ENCODE measurements at places on chromosomes 5 and 9.

GRCh38 chr9:120443489-120443888, 136.5 kb downstream of the CDK5RAP2 start:
- no peak for DNase-seq

DNA sequence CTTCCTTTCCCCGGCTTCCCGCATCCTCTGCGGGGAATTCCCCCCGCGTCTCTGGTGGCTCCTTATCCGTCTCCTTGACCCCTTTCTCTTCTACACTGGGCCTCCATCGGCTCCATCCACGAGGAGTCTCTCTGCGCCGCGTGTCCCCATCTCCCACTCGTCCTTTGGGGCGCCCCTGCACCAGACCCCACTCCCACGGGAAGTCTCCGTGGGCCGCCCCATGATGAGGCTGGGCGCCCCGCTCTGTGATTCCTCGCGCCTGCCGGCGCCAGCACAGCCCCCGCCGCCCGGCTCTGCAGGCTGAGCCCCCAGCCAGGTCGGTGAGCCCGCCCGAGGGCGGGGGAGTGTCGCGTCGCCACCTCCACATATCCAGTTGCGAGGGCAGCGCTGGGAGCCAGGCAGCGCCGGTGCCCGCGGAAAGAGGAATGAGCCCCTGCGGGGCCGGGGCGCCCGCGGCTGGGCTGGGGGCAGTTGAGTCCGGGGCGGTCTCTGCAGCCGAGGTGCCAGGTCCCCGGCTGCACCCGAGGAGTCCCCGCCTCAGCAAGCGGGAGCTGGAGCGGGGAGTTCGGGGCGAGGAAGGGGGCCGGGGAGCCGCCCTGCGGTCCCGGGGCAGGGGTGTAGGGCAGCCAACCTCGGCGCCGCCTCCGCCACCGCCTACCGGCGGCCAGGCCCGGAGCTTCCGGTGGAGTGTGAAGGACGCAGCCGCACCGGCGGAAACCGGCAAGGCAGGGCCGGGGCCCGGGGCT, 2.1 kb upstream of the TRAF1 start:
- no peak for DNase-seq

GRCh38 chr9:79143211-79143610, 428.6 kb upstream of the TLE4 start:
- DNase-seq, result no peak

- DNase-seq, result no peak
Measured at GRCh38 chr9:19941874-19942273, 153.0 kb upstream of the SLC24A2 start.

DNA sequence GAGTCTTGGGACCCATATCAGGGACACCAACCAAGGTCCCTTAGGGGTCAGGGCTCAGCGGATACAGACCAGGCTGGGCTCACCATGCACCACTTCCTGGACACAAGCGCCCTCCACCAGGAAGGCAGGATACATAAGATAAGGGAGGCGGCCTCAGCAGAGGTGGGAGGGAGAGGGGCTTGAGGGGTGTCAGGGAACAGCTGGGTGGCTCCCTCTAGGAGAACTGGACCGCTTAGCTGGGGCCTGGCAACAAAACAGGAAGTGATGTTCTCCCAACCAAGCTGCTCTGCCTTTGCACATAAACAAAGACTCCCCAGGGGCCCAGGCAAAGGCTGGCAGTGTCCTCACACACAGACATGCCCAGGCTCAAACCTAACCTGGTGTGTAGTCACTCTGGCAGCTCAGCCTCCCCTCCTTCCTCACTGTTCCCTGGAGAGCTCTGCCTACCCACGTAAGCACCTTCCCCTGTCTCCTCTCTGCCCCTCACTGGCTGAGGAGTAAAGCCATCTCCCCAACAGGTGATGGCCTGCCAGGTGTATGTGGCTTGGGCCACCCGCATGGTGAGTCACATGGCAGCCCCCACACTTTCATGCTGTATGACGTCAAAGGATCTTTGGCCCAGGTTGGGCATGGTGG, 5.8 kb upstream of the BICD2 start:
- no peak for DNase-seq

GRCh38 chr9:35611230-35611797, 6.3 kb downstream of the TESK1 start:
- DNase-seq, result no peak

DNA sequence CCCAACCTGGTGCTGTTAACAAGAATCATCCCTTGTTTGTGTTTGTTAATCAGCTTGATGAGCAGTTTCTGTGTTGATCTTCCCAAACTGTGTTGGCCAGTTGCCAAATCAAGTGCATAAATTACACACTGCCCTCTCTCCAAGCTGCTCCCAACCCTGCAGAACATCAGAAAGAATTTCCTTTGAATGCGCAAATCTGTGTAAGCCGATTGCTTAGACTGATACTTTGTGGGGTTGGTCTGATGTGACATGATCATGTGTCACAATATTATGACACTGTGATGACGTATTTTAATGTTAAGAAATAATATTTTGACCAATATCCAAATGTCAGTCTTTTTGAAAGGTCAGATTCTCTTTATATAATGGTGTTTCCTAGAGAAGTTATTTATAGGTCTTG, 766.4 kb upstream of the WWC1 start:
- DNase-seq, result no peak

DNA sequence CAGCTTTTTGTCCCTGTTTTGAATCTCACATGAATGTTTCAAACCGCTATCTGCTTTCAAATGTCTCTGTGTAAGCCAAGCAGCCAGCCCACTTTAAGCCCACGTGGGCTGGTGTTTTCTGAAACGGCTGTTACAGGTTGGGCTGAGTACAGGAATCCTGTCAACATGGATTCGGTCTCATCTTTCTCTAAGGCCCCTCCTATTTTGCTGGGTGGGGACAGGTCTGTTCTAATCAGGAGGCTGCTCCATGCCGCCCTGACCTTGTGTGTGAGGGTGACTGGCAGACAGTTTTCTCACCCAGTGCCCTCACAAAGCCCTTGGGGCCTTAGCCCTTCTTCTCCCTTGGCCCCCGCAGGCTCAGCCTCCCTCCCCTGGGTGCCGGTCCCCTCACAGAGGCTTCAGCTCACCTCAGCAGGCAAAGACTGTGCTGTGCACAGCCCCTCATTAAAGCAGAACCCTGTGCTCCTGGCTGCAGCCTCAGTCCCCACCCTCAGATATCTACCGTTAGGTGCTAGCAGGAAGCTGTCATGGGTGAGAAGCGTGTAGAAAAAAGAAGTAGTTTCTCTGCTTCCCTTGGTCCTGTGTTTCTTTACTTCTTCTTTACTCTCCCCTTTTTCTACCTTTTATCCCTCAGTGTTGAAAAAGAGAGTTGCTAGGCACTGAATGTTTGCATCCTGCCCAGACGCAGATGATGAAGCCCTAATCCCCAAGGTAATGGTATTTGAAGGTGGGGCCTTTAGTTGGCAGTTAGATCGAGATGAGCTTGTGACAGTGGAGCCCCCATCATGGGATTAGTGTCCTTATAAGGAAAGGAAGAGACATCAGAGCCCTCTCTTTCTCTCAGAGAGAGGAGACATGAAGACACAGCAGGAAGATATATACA, 205.7 kb downstream of the ADAMTS12 start:
- no peak for DNase-seq

DNA sequence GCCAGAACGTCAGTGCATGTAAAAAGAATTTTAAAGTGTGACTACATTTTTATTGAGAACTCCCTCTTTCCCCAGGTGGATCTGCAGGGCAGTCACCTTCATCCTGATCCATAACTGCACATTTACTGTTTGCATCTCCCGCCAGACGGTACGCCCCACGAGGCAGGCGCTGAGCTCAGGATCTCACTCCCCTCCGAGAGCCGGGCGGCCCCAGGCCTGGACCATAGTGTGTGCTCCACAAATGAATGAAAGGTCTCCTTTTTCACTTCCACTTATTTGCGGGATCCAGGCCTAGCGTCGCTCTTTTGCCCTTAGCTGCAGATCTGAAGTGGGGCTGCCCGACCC, 378 bp downstream of the DROSHA start:
- no peak for DNase-seq

DNA sequence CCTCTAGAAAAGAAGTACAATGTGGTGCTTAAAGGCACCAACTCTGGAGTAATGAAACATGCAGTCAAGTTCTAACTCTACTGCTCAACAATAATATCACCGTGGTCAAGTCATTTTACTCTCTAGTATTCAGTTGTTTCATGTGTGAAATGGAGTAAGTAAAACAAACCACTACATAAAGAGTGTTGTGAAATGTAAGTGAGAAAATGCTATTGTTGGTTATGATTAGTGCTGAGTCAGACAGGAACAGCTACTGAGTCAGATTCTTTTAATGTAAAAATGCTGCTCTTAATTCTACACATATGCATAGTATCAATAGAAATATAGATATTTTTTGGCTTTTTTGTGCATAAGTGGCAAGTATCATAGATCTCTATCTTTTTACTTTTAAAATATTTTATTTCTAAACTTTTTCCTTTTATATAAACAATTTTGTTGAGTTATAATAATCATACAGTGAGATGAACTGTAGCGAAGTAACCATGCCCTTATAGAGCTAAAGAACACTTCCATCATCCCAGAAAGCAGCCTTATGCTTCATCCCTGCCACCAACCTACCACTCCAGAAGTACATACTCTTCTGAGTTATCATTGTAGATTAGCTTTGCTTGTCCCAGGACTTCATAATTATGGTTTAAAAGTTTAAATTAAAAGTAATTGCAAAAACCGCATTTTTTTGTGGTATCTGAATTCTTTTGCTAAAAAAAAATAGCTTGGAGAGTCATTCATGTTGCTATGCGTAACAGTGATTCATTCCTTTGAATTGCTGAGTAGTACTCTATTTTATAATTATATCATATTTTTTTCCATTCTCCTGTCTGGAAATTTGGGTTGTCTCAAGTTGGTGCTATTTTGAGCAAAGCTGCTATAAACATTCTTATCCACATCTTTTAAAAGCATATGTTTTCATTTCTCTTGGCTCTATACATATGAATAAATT, 548.2 kb upstream of the CLINT1 start:
- no peak for DNase-seq

DNA sequence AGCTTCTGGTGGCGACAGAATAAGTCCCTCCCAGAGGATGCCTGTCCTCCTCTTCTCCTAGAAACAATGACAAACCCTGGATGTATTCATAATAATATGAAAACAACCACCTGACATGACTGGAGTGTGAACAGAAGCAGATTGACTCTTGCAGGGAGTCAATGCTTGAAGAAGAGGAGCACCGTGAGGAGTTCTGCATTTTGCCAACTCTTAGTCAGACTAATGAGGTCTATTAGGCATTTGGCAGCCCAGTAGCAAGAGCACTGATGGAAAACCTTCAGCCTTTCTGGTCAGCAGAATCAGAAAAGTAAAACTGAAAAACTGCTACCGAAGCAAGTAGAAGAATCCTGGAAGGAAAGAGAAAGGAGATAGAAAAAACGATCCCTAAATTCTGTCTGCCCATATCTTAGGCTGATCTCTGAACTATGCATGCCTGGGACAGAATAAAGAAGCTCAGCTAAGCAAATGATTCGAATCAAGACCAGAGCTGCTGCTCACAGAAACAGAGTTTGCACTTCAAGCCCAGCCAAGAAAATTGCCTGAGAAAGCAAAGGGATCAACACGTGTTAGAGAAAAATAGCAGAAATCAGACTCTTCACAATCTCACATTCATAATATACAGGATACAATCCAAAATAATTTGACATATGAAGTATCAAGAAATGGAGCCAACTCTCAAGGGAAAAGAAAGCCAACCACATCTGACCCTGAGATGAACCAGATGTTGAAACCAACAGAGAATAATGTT, 69.5 kb upstream of the OSMR start:
- DNase-seq, result no peak

DNA sequence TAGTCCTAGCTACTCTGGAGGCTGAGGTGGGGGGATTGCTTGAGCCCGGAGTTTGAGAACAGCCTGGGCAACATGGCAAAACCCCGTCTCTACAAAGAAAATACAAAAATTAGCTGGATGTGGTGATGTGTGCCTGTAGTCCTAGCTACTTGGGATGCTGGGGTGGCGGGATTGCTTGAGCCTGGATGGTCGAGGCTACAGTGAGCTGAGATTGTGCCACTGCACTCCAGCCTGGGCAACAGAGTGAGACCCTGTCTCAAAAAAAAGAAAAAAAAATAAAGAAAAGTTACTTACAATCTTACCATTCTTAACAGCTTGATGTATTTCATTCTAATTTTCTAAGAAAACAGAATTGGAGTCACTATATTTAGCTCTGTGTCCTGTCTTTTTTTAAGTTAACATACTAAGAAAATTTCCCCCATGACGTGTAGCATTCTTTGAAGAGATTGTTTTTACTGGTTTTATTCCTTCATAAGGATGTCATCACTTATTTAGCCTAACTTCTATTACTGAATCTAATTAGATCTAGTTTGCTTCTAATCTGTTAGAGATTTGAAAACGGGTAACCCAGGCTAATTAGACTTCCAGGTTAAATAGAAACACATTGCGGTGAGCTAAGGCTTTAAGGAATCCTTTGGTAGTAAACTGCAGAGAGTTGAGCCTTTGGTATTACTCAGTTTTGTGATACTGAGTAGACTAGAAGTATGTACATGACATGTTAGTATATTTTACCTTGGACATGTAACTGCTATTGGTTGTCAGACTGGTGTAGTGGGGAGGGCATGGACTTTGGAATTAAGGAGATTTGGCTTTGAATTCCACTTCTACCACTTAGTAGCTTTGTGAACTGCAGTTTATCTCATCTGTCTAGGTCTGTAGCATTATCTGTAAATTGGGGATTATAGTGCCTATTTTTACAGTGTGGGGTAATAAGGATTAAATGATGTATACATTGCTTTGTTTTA, 24.0 kb downstream of the HSPA4 start:
- DNase-seq, result no peak

DNA sequence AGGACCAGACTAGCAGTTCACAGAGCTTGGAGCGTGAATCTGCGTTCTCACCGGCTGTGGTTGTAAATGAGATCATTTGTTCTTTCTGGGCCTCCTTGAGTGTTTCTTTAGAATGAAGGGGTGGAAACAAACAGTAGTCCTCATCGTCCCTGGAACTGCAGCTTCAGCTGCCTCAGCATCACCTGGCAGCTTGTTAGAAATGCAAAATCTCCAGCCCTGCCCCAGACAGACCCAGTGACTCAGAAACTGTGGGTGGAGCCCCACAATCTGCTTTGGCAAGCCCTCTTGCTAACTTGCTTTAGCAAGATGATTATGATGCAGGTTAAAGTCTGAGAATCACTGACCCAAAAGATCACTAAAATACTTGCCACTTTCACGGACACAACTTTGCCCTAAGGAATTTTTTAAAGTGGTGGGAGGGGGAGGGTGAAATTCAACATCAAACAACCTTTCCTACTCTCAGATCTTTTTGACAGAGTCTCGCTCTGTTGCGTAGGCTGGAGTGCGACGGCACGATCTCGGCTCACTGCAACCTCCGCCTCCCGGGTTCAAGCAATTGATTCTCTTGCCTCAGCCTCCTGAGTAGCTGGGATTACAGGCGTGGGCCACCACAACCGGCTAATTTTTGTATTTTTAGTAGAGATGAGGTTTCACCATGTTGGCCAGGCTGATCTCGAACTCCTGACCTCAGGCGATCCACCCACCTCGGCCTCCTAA, 86.0 kb downstream of the BRINP1 start:
- DNase-seq, result peak; percentile 14

DNA sequence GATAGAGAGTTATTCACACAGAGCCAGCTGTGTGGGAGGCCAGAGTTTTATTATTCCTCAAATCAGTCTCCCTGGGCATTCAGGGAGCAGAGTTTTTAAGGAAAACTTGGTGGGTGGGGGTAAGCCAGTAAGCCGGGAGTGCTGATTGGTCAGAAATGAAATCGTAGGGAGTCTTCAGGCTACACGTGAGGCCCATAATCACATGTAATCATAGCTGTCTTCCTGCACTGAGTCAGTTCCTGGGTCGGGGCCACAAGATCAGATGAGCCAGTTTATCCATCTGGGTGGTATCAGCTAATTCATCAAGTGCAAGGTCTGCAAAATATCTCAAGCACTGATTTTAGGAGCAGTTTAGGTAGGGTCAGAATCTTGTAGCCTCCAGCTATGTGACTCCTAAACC, 10.8 kb upstream of the TTC39B start:
- DNase-seq, result no peak

GRCh38 chr9:2923766-2924379, 80.0 kb upstream of the PUM3 start:
- peak; percentile 17 for DNase-seq

All from left renal pelvis (tissue), 4 donors.